Mesenchymal stem cell (in vitro differentiated cells and primary cell): ENCODE measurements at places on chromosomes 3 and 15.

GRCh38 chr15:57003418-57003817 is 85.0 kb downstream of the TCF12 start:
- peak; percentile 89 for DNase-seq

DNA sequence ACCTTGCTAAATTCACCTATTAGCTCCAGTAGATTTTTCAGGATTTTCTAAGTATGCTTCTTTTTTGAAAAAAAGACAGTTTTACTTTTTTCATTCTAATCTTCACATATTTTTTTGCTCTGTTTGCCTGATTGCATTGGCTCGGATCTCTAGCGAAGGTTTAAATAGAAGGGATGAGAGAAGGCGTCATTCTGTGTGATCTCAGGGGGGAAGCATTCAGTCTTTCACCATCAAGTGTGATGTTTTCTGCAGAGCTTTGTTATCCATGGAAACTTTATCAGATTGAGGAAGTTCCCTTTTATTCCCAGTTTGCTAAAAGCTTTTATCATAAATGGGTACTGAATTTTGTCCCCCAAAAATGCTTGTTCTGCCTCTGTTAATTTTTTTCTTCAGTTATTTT is 120.3 kb downstream of the LRRK1 start:
- DNase-seq = peak; percentile 76

- DNase-seq = no peak
Observed at GRCh38 chr15:47988564-47988963, 132.2 kb upstream of the SLC24A5 start.

DNA sequence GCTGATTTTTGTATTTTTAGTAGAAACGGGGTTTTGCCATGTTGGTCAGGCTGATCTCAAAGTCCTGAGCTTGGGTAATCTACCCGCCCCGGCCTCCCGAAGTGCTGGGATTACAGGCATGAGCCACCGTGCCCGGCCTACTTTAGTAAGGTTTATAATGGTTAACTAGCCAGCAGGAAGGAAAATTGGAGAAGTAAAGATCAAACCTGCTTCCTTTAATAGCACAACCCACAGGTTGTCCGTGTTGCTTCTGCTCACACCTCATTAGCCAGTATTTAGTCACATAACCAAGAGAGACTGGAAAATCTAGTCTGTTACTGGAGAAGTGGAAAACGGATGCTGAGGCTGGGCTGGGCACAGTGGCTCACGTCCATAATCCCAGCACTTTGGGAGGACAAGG is 51.9 kb upstream of the TBL1XR1 start:
- no peak for DNase-seq

- no peak for DNase-seq
Observed at GRCh38 chr3:104805042-104805441, 561.7 kb upstream of the ALCAM start.

DNA sequence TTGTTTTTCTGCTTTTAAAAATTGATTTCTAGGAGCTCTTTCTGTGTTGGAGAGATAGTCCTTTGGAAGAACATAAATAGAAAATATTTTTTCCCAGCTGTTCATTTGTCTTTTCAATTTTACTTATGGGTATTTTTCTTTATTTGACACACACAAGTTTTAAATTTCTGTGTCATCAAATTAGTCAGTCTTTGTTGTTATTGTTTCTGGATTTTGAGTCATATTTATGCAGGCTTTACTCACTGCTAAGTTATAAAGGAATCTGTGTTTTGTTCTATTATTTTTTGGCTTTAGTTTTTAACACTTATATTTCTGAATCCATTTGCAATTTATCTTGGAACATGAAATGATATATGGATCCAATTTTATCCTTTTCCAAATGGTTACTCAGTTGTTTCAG is 5.9 kb upstream of the GHSR start:
- DNase-seq = no peak

DNA sequence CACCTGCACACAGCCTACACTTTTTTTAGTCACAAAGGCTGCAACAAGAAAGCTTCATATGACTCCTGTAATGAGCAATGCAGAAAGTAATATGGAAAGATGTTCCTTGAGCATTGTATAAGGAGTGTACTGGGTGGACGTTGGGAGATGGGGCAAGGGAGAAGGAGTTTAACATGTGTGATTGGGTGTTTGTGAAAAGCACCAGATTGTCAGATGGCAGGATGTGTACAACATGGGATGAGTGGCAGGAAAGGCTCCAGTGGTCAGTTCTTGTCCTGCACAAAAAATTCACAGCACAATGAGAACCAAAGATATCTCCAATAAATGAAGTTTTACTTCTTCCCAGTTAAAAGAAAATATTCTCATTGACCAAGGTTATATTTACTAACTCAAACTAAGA is 255.1 kb downstream of the EPHA3 start:
- no peak for DNase-seq
